ENCODE measurements at places on chromosomes 2 and 18. TPM values are rescaled to one million over a fixed set of nuclear protein-coding genes. Genes with fewer than 3 reads are reported as not detected.

CHPF gene
- 114 TPM for total RNA-seq

ATRAID gene
- 127 TPM for total RNA-seq

DPYSL5 gene
- total RNA-seq, result not detected

REG1A gene
- not detected for total RNA-seq

EML6 gene
- total RNA-seq, result 0.83 TPM

CFAP210 gene
- not detected for total RNA-seq

DARS1 gene
- 68.8 TPM for total RNA-seq

MEP1B gene
- total RNA-seq, result not detected

EPAS1 gene
- total RNA-seq, result 130 TPM

ZBTB7C gene
- total RNA-seq, result 4.2 TPM

CCNYL1 gene
- total RNA-seq, result 30.0 TPM

THUMPD2 gene
- total RNA-seq, result 15.7 TPM

ADD2 gene
- not detected for total RNA-seq

RAB6C gene
- not detected for total RNA-seq

C1D gene
- 22.7 TPM for total RNA-seq

THSD7B gene
- total RNA-seq, result not detected

LDLRAD4 gene
- not detected for total RNA-seq

SLC9A2 gene
- 0.52 TPM for total RNA-seq

ASPRV1 gene
- 0.17 TPM for total RNA-seq

MFSD2B gene
- 0.69 TPM for total RNA-seq

POU3F3 gene
- total RNA-seq, result not detected

GKN1 gene
- not detected for total RNA-seq

OTX1 gene
- total RNA-seq, result 1.7 TPM

DAW1 gene
- total RNA-seq, result not detected

ANKRD30BL gene
- total RNA-seq, result not detected

IGFBP5 gene
- total RNA-seq, result 266 TPM

UBE2F gene
- total RNA-seq, result 69.3 TPM

TMBIM1 gene
- total RNA-seq, result 260 TPM

NCKAP5 gene
- 7.6 TPM for total RNA-seq

AKAIN1 gene
- not detected for total RNA-seq

CDKL4 gene
- 3.0 TPM for total RNA-seq

All from mammary epithelial cell (primary cell).